ENCODE measurements at places on chromosomes 2 and 18. TPM values are rescaled to one million over a fixed set of nuclear protein-coding genes. Genes with fewer than 3 reads are reported as not detected.

- no peaks in the 10 kb centered on the region for H3K36me3 ChIP-seq
- H3K4me3 ChIP-seq = no peak overlapping the region
These were observed 300.8 kb upstream of the SOX11 start for GRCh38 chr2:5391362-5391761.

GRCh38 chr2:6526093-6526824, 339.4 kb downstream of the CMPK2 start:
- DNase-seq = peak; percentile 9
- H3K4me3 ChIP-seq = no peak overlapping the region
- H3K27me3 ChIP-seq = no peaks in the 10 kb centered on the region
- no peak overlapping the region for H3K27ac ChIP-seq

- H3K36me3 ChIP-seq = no peaks in the 10 kb centered on the region
- no peaks in the 10 kb centered on the region for H3K27me3 ChIP-seq
- H3K27ac ChIP-seq = no peak overlapping the region
These were observed 16.9 kb upstream of the VWA3B start for GRCh38 chr2:98070081-98070480.

- H3K4me3 ChIP-seq = peak overlapping the region; percentile 3
- peaks cover 28% of the 10 kb centered on the region for H3K4me1 ChIP-seq
- no peaks in the 10 kb centered on the region for H3K36me3 ChIP-seq
- no peak for DNase-seq
- peak overlapping the region; percentile 49 for H3K27ac ChIP-seq
These were observed 11.5 kb downstream of the SPRED2 start for GRCh38 chr2:65420712-65421431.

DNA sequence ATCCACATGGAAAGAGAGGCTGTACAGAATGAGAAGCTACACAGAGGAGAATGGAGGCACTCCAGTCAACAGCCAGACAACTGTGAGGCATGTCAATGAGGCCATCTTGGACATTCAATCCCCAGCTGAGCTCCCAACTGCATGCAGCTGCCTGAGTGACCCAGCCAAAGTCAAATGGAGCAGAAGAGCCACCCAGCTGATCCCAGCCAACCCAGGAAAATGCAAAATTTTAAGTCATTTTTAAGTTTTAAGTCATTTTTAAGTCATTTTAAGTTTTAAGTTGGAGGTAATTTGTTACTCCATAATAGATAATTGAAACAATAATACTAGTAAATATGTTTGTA, 63.6 kb downstream of the RBMS1 start:
- no peak for DNase-seq
- H3K27ac ChIP-seq = no peak overlapping the region
- no peak overlapping the region for H3K4me3 ChIP-seq
- H3K36me3 ChIP-seq = no peaks in the 10 kb centered on the region
- H3K27me3 ChIP-seq = no peaks in the 10 kb centered on the region

GRCh38 chr2:236166796-236167296, 1.3 kb downstream of the GBX2 start:
- H3K36me3 ChIP-seq = no peaks in the 10 kb centered on the region
- no peaks in the 10 kb centered on the region for H3K4me1 ChIP-seq
- no peak for DNase-seq
- peaks cover 4% of the 10 kb centered on the region for H3K27me3 ChIP-seq
- H3K27ac ChIP-seq = no peak overlapping the region
- H3K4me3 ChIP-seq = no peak overlapping the region

GRCh38 chr18:57744211-57744694, 58.9 kb downstream of the ATP8B1 start:
- no peak overlapping the region for H3K4me3 ChIP-seq
- peaks cover 9% of the 10 kb centered on the region for H3K4me1 ChIP-seq
- H3K36me3 ChIP-seq = no peaks in the 10 kb centered on the region
- DNase-seq = no peak
- no peaks in the 10 kb centered on the region for H3K27me3 ChIP-seq

The GRB14 gene
- not detected for total RNA-seq

DNA sequence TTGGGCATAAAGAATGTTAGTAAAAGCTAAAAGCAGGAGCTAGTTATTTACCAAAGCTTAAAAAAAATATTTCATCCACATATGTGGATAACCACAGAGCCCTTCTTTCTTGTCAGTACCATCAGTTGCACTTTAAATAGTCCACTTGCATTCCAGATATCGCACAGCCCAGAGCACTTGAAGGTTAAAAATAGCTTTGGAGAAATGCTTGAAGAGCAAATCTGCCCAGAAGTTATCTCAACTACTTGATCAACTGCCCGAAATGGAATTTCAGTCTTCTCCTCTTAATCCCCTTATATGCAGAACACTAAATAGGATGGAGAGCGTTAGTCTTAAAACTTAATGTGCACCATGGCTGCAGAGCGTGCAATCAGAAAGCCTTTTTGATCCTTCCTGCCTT, 148.3 kb downstream of the PLEKHA3 start:
- H3K36me3 ChIP-seq = no peaks in the 10 kb centered on the region
- no peak overlapping the region for H3K27ac ChIP-seq
- no peaks in the 10 kb centered on the region for H3K4me1 ChIP-seq
- no peak overlapping the region for H3K4me3 ChIP-seq

- H3K27ac ChIP-seq = no peak within 1 kb of the TSS
- DNase-seq = no peak
- peak within 1 kb of the TSS; percentile 69 for H3K4me3 ChIP-seq
- no peaks in the 10 kb centered on the region for H3K4me1 ChIP-seq
- H3K36me3 ChIP-seq = no peaks in the 10 kb centered on the region
- H3K27me3 ChIP-seq = peaks cover 16% of the 10 kb centered on the region
These were observed at the start of gene ZBTB7C for GRCh38 chr18:48408727-48409590. Gene ZBTB7C, minus strand, starts transcription at chr18:48409383.

GRCh38 chr18:9885170-9886004, at the start of gene TXNDC2:
Gene TXNDC2, plus strand, starts transcription at chr18:9885973. Its CDS starts 708 bp downstream, at chr18:9886681.
- H3K36me3 ChIP-seq = no peaks in the 10 kb centered on the region
- no peak within 1 kb of the TSS for H3K27ac ChIP-seq
- DNase-seq = no peak
- H3K27me3 ChIP-seq = no peaks in the 10 kb centered on the region
- no peaks in the 10 kb centered on the region for H3K4me1 ChIP-seq

DNA sequence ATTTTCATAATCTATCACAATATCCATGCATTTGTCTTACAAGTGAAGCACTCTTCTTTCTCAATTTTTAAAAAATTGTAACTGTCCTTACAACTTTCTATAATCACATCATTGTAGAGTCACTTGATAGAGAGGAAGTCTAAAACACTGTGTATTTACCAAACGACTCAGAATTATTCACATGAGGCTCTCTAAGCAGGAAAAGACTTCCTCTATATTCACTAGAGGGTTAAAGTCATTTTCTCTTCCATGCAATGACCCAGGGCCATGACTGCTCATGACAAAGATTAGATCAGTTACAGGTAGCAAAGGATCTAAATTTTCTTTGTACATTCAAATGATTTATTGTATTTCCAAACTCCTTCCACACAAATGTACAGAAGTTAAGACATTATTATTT, 9.0 kb upstream of the SLC1A4 start:
- H3K4me1 ChIP-seq = peaks cover 32% of the 10 kb centered on the region
- no peak overlapping the region for H3K27ac ChIP-seq
- no peaks in the 10 kb centered on the region for H3K36me3 ChIP-seq
- DNase-seq = no peak
- no peak overlapping the region for H3K4me3 ChIP-seq

The CCDC88A gene
- 56.6 TPM for total RNA-seq

GRCh38 chr2:129192117-129192516, 787.3 kb upstream of the RAB6C start:
- no peak for DNase-seq
- H3K27me3 ChIP-seq = no peaks in the 10 kb centered on the region
- H3K27ac ChIP-seq = no peak overlapping the region
- no peaks in the 10 kb centered on the region for H3K4me1 ChIP-seq
- no peaks in the 10 kb centered on the region for H3K36me3 ChIP-seq

DNA sequence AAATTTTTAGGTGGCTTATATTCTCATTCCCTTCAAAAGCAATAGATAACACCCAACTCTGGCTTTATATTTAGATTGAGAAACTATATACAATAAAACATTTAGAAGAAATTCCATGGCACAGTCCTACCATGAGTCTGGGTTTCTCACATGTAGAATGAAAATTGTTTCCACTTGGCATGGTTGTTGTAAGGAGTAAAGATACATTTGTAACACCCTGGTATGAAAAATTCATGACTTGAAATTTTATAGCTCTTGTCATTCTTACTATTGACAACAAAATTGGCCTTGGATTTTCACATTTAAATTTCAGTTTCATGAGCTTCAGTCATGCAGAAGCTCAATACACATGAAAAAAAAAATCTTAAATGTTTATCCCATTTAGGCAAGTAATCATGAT, 92.5 kb upstream of the CBLN2 start:
- DNase-seq = no peak
- H3K4me1 ChIP-seq = no peaks in the 10 kb centered on the region
- no peaks in the 10 kb centered on the region for H3K27me3 ChIP-seq
- H3K4me3 ChIP-seq = no peak overlapping the region

GRCh38 chr2:9699139-9700108, 68.6 kb upstream of the YWHAQ start:
- no peaks in the 10 kb centered on the region for H3K27me3 ChIP-seq
- no peak for DNase-seq
- H3K36me3 ChIP-seq = no peaks in the 10 kb centered on the region
- no peak overlapping the region for H3K27ac ChIP-seq
- no peaks in the 10 kb centered on the region for H3K4me1 ChIP-seq
